Lung microvascular endothelial cell (primary cell): ENCODE measurements at places on chromosomes 7 and 10.

GRCh38 chr10:49107111-49107886 is 8.0 kb downstream of the VSTM4 start:
- no peak for DNase-seq

GRCh38 chr10:110641256-110641655 is 2.9 kb upstream of the RBM20 start:
- no peak for DNase-seq

DNA sequence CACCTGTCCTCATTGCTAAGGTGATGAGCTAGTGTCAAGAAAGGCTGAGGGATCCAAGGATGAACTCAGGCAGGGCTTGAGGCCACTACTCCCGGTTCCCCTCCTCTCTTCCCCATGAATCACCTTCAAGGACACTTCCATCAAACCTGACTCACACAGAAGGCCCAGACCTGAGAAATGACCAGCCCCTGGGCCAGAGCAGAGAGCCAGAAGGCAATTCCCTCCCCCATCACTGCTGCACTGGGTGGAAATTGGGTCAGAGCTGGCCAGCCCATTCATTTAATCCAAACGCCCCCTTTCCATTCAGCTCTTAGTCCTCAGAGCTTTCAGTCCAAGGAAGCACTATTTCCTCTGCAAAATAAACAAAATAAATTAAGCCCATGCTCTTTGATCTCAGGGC is 182.0 kb downstream of the KCNMA1 start:
- DNase-seq = peak; percentile 54

GRCh38 chr7:1781369-1781768 is 111.3 kb downstream of the ELFN1 start:
- no peak for DNase-seq

GRCh38 chr7:16543456-16543855 is 16.8 kb downstream of the LRRC72 start:
- DNase-seq = no peak

GRCh38 chr10:86153751-86154150 is 212.8 kb downstream of the GRID1 start:
- DNase-seq = no peak

DNA sequence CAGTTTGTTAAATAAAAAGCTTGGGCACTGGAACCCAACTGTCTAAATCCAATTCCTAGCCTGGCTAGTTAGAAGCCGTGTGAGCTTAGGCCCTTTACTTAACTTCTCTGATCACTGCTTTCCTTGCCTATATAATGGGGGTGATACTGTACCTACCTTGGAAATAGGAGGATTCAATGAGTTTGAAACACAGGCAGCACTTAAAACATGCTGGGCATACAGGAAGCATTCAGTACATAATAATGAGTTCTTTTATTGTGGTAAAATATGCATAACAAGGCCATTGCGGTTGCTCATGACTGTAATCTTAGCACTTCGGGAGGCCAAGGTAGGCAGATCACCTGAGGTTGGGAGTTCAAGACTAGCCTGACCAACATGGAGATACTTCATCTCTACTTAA is 47.4 kb upstream of the SEPHS1 start:
- no peak for DNase-seq

- no peak for DNase-seq
These were observed 567.2 kb downstream of the SUGCT start for GRCh38 chr7:40701836-40702551.

- DNase-seq = no peak
These were observed 70.8 kb upstream of the FGFR2 start for GRCh38 chr10:121669028-121669374.
